CD4-positive, alpha-beta T cell treated with Interleukin-15 for 4 hours (primary cell): ENCODE measurements at places on chromosomes 2 and 18.

- no peak for DNase-seq
These were observed 184.6 kb upstream of the OSR1 start for GRCh38 chr2:19542796-19543662.

- DNase-seq: peak; percentile 87
These were observed 83.4 kb upstream of the RTN4 start for GRCh38 chr2:55133467-55134315.

- DNase-seq: no peak
These were observed 5.5 kb downstream of the NPC1 start for GRCh38 chr18:23580677-23581367.

DNA sequence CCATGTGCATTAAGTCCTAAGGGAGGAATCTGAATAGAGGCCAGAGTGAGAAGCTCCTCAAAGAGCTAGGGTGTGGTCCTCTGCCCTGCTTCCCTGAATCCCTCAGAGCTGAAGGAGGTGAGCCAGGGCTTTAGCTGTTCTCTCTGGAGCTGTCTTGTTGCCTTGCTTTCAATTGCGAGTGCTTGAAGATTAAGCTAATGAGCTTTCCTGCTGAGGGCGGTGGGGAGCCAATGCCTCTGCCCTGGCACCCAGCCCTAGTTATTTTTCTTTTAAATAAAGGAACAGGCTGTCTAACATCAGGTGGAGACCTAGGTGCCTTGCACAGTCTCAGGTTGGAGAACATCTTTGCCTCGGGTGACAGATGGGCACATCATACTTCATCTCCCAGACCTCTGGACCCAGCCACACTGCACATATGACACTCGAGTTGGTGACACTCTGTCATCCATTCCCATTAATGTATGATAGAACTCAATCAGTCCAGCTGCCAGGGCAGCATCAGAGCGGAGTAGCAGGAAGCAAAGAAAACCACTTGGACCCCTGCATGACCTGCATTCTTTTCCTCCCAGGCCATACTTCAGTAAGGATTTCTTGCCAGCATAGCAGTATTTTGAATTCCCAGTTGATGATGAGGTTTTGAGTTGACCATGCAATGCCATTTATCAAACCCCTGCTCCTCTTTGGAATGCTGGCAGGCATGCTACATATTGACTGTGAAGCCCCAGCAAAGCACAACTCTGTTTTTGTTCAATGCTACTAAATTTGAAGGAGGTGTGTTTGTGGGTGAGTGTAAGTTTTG, 292.7 kb downstream of the RNF144A start:
- DNase-seq: no peak

DNA sequence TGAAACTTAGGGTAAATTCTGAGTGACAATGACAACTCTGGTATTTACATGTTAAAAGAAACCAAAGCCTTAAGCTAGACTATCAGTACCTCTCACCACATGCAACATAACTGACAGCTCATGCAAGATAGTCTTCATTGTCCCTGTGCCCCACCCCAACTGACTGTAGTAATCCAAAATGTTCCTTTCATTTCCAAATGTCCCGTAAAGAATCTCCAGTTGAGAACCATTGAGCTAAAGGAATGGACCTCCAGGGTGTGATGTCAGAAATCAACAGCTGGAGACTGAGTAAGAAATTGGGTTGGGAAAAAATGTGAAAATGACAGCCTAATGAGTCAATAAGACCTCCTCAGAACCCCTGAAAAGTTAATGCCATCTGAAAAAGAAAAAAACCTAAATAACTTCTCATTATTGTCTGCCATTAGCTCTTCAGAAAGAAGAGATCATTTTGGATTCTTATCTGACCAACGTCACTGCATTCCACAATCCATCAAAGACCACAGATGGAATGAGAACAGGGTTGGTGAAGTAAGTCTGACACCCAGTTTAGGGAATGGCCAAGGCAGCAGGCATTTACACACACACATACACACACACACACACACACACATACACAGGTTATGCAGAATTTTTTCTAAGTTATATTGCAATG, 51.7 kb upstream of the ACVR2A start:
- no peak for DNase-seq

GRCh38 chr18:6239716-6240115, 175.0 kb downstream of the L3MBTL4 start:
- DNase-seq: no peak

DNA sequence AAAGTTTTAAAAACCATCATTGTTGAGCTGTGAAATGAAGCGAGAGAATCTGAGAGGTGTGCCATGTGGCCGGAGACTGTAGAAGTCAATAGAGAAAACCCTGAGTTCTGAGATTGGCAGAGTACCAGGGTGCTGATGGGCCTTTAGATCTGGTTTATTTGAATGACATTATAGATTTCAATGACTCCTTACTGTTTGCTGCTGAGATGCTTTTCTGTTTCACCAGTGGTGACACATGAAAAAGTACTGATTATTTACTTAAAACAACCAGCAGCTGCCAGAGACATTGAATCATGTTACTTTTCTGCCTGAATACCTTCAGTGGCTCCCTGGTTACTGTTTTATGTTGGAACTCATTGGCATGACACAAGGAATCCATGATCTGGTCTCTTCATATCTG, 602.7 kb upstream of the ZNF804A start:
- no peak for DNase-seq

DNA sequence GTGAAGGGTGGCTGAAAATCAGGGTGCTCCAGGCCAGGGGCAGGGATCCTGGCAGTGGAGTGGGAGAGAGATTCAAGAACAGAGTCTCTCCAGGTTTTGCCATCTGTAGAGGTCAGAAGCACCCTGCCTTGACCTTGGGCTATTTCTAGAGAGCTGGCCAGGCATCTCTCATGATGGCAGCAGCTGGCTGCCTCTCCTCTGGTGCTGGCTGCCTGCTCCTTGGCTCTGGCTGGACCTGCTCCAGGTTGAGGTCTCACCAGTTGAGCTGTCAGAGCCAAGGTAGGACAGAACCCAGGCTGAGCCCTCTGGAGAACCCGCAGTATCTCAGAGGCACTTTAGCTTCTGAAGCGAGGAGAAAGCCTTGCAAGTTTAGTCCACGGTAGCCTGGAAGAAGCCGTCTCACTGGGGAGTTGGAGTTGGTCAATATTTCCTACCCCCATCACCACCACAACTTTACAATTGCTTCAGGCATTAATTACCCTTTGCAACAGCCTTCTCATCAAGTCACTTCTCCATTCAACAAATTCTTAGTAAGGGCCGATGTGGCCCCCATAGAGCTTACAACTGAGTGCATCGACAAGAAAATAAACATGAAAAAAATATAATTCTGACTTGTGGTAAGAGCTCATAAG, 25.6 kb downstream of the GNLY start:
- DNase-seq: no peak

DNA sequence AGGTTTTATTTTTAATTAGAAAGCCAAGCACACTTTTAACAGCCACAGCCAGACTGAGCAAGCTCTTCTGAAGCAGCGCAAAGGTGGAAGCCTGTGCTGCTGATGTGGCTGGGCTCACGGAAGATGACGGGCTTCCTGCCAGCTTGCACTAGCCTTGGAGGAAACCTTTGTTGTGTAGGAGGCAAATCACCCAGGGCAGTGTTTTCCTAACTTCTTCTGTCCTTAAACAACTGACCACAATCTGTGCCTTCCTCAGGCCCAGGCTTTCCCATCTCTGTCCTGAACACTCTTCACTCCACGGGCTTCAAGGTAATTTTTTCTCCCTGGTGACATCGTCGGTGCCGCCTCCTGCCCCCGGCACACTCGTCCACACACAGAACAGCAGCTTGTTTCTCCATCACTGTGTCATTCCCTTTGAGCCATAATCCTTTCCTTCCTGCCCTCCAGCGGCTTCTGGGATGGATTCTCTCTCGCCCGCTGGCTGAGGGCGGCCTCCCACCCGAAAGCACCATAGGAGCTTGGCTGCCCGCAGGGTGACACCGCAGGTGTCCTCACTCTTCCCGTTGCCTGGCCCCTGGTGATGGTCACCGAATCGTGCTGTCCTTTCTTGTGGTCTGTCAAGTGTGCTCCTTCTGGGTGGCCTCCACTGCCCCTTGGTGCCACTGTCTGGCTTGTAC, 31.1 kb upstream of the INHBB start:
- DNase-seq: no peak

GRCh38 chr2:19577723-19578122, 219.3 kb upstream of the OSR1 start:
- DNase-seq: no peak

GRCh38 chr2:187586011-187586641, 31.9 kb upstream of the TFPI start:
- DNase-seq: no peak

- DNase-seq: no peak
These were observed 92.9 kb downstream of the COL5A2 start for GRCh38 chr2:189086710-189087109.

- no peak for DNase-seq
These were observed 52.1 kb downstream of the SLC4A3 start for GRCh38 chr2:219679571-219679970.

- DNase-seq: peak; percentile 43
These were observed 3.2 kb upstream of the MGAT4A start for GRCh38 chr2:98734162-98734561.

DNA sequence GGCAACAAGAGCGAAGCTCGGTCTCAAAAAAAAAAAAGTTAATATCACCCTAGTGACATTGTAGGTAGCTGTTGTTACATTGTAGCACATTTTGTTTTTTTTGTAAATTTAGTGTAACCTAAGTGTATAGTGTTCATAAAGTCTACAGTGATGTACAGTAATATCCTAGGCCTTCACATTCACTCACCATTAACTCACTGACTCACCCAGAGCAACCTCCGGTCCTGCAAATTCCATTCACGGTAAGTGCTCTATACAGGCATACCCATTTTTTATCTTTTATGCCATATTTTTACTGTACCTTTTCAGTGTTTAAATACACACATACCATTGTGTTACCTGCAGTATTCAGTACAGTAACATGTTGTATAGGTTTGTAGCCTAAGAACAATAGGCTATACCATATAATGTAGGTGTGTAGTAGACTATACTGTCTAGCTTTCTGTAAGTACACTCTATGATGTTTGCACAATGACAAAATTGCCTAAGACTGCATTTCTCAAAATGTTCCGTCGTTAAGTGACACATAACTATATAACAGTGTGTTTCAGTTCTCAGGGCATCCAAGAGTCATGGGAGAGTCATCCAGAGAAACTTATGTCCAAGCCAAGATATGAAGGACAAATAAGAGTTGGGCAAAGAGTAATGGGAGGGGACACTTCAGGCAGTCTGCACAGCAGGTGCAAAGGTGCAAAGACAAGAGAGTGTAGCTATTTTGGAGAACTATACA, 68.4 kb downstream of the TANK start:
- DNase-seq: no peak

DNA sequence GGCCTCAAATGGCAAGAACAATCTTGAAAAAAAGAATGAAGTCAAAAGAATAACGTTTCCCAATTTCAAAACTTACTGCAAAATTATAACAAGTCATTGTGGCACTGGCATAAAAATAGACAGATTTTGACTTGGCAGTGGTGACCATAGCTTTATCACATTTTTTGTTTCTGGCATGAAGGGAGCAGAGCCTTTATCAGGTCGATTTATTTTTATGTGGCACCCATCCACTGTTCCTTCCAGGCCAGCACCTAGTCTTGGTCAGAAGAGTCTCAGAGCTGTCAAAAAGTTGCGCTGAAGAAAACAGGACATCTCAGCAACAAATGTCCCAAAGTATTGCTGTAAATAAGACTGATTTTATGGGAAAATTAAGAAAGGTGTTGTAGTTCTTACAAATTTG, 92.4 kb downstream of the TRABD2A start:
- DNase-seq: no peak

DNA sequence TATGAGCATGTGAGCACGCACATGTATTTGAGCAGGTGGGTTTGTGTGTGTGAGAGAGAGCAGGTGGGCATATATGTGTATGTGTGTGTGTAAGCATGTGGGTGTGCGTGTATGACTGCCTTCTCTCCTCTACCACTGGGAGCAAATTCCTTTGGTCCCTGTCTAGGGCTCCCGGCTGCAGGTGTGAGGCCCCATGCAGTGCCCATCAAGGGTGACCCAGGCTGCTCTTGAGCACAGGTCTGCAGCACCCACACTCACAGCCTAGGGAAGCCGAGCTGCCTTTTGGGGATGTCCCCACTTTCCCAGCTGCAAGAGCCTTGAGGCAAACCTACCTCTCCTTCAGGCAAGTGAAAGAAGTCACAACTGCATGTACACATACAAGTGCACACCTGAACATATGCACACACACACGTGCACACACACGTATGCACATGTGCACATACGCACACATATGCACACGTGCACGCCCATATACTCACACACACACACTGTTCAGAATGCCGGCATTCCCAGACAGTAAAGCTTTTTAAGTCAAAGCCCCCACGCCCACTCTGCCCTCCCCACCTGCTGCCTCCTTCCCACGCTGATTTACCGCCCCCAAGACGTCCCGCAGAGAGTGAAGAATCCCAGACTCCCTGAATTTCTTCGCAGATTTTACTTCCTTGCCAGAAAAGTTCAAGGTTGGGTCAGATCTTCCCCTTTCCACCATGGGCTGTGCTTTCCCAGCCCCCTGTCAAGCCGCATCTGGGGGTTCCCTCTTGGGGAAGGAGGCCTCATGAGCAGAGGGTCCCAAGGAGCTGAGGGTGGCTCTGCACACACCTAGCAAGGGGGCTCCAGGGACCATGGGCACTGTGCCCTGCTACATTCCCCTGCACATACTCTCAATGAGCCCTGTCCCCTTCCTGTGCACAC, 170.6 kb downstream of the TWIST2 start:
- DNase-seq: no peak

- DNase-seq: no peak
These were observed 167.5 kb upstream of the ITGA4 start for GRCh38 chr2:181289698-181290097.

DNA sequence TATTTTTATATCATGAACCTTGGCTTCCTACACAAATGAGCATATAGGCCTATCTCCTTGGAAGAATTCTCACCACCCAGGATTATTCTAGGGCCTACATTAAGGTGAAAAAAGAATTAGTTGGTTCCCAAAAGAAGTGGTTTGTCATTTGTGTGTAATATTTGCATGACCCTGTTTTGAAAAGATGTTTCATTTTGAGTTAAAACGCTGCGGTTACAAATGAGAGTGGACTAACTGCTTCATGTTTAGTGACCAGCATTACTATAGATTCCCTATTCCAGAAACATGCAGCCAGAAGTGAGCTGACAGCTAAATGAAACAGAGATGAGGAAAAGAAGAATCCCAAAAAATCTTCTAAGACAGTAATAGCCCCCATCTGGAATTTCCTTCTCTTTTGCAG, 44.1 kb upstream of the TMEM178A start:
- no peak for DNase-seq

- DNase-seq: no peak
These were observed 61.8 kb downstream of the C2orf76 start for GRCh38 chr2:119304847-119305246.

GRCh38 chr2:161780881-161781280, 156.7 kb downstream of the SLC4A10 start:
- DNase-seq: no peak
